HS-5 (cell line): ENCODE measurements at places on chromosomes 3 and 15.
A peak's percentile ranks its signal among the peaks of the same experiment; 100 is the strongest.

GRCh38 chr15:34461730-34462129, 24.1 kb upstream of the GOLGA8A start:
- no peak for DNase-seq

DNA sequence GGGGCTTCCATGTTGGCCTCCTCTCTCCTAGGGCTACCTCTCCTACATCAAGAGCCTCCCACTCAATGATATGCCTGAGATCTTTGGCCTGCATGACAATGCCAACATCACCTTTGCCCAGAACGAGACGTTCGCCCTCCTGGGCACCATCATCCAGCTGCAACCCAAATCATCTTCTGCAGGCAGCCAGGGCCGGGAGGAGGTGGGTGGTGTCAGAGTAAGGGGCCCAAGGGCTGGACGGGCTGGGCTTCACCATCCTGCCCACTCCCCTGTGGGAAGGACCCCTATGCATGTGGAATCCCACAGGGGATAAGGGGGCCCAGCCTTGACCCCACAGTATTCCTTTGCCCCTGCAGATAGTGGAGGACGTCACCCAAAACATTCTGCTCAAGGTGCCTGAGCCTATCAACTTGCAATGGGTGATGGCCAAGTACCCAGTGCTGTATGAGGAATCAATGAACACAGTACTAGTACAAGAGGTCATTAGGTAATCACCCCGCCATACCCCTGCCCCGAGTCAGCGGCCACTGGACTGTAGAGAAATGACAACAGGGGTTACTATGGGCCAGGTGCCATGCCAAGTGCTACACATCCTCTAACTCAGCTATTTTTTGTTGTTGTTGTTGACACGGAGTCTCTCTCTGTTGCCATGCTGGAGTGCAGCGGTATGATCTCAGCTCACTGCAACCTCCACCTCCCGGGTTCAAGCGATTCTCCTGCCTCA, 47.1 kb downstream of the SEMA3G start:
- DNase-seq = no peak

DNA sequence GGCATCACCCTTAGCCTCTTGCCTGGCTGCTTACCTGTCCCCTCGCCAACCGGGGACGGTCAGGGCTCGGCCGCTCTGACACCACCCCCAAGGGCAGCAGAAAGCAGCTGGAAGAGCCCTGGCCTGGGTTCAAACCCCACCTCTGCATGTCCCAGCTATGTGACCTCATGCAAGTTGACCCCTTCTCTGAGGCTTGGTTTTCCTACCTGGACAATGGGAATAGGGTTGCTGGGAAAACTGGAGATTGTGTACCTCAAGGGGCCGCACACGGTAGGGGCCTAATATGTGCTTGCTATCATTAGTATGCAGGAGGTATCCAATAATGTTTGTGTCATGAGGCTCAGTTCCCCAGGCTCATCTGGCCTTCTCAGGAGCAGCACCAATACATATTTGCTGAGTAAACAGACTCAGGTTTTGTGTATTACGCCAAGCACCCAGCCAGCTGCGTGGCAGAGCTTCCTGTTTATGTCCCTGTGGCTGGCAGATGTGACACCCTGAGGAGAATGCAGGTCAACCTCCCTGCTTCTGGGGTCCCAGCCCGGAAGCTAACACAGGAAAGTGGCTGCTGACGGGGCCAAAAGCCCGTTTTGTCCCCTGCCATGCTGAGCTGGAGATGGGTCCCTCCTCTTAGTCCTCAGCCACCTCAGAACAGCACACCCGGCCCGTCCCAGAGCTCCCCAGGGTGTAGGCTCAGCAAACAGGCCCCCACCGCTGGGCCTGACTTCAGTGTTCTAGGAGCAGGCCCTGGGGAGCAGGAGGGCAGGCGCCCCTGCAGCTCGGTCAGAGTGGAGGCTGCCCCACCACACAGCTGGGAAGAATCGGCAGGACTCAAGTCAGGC, 29.7 kb downstream of the PLXND1 start:
- DNase-seq = no peak

DNA sequence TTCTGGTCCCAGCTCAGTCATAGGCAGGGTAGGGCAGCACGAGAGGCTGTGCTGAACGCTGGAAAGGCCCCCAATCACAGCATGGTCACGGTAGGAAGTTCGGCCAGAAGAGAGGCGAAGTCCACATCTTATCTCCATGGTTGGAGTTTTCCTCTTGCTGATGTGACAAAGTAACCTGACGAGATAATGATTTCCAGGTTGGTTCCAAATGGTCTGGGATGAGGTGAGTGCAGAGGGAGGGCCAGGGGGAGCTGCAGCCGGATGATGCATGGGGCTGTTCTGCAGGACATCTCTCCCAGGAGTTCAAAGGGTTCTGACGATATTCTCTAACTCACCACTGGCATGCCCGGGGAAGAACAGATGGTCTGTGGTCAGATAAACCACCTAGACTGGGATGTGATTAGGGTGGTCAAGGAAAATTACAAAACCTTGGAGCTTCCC, 83.2 kb upstream of the WNT5A start:
- no peak for DNase-seq

GRCh38 chr3:172249039-172249438, 199.2 kb downstream of the GHSR start:
- peak; percentile 29 for DNase-seq

GRCh38 chr3:67362686-67363085, 291.7 kb downstream of the SUCLG2 start:
- no peak for DNase-seq

GRCh38 chr3:47117807-47118364, 46.0 kb downstream of the SETD2 start:
- no peak for DNase-seq

- no peak for DNase-seq
Measured at GRCh38 chr3:94095111-94095510, 32.2 kb downstream of the NSUN3 start.

DNA sequence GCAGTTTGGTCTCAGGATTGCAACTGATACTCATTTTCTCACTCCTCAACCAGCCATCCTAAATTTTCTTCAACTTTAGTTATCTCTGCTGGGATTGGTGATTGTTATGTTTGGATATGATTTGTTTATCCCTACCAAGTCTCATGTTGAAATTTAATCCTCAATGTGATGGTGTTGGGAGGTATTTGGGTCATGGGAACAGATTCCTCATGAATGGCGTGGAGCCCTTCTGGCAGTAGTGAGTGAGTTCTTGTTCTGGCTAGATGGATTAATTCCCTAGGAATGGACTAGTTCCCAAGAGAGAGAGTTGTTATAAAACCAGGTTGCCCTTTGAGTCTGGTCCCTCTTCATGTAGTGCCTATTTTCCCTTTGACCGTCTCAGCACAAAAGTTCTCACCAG, 399.9 kb downstream of the SQOR start:
- DNase-seq = no peak
